ENCODE measurements at places on chromosomes 2 and 18. TPM values are rescaled to one million over a fixed set of nuclear protein-coding genes. Genes with fewer than 3 reads are reported as not detected.

ABHD1 gene
- total RNA-seq = not detected

DNA sequence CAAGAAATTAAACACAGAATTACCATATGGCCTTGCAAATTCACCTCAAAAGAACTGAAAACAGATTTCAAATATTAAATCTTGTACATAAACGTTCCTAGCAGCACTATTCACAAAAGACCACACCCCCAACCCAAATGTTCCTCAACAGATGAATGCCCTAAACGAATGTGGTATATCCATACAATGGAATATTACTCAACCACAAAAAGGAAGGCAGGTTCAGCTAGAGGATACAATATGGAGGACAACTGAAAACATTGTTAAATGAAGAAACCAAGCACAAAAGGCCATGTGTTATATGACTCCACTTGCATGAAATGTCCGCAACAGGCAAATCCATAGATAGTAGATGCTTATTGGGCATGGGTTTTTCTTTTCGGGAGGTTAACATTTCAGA lies 61.7 kb downstream of the PPP4R1 start:
- DNase-seq = no peak

DNA sequence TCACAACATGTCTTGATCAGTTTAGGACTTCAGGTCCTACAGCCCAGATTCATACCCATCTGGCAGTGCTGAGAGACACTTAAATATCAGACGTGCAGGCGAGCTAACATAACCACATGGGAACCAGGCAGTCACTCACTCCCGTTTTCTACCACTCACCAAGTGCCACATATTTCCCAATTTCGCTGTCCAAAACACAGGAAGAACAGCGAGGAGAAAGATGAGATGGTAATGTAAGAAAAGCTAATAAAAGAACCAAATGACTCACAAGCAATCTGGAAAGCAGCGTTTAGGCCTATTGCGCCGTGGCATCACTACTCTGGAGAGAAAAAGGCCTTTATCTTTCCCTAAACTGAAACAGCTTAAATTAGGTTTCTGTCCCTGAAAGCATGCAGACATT lies 647.8 kb upstream of the SLC39A10 start:
- DNase-seq = no peak

SFTPB gene
- not detected for total RNA-seq
